ENCODE measurements at places on chromosomes 5 and 9.

DNA sequence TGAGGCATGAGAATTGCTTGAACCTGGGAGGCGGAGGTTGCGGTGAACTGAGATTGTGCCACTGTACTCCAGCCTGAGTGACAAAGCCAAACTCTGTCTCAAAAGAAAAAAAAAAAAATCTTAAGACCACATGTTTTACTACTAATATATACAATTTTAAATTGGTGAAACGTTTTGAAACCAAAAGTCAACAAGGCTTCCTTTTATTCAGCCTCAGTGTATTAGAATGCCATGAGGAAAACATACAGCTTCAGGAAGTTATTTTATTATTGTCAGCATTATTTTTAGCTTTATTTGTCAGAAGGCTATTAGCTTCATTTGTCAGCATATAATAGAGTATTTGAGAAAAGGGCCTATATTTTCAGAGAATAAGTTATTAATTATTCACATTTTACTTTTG lies 163.9 kb upstream of the SH3GL2 start:
- H3K4me1 ChIP-seq: no peaks in the 10 kb centered on the region
- no peaks in the 10 kb centered on the region for H3K27me3 ChIP-seq
- no peak overlapping the region for H3K27ac ChIP-seq

- H3K4me1 ChIP-seq: peaks cover 15% of the 10 kb centered on the region
- no peak for DNase-seq
- no peaks in the 10 kb centered on the region for H3K36me3 ChIP-seq
- no peak overlapping the region for H3K4me3 ChIP-seq
- peaks cover 2% of the 10 kb centered on the region for H3K27me3 ChIP-seq
- H3K27ac ChIP-seq: no peak overlapping the region
Observed at GRCh38 chr5:17398431-17398830, 99.6 kb upstream of the TAF11L2 start.

DNA sequence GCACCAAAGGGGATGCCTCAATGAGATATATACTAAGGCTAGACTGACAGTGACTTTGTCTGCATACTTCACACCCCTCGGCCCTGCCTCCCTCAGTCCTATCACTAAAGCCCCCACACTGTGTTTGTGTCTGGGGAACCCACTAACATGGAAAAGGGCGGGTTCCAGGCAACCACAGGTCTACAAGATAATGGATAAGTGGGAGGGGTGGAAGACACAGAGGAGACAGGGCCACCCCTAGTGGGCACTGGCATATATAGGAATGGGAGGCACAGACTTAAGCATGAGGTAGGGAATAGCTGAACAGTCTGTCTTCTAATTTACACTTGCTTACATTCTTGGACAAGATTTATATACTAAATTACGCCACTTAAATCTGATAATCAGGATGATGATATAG lies 74.0 kb downstream of the SLIT3 start:
- H3K4me3 ChIP-seq: no peak overlapping the region
- DNase-seq: no peak
- no peak overlapping the region for H3K27ac ChIP-seq
- H3K4me1 ChIP-seq: no peaks in the 10 kb centered on the region
- no peaks in the 10 kb centered on the region for H3K27me3 ChIP-seq

DNA sequence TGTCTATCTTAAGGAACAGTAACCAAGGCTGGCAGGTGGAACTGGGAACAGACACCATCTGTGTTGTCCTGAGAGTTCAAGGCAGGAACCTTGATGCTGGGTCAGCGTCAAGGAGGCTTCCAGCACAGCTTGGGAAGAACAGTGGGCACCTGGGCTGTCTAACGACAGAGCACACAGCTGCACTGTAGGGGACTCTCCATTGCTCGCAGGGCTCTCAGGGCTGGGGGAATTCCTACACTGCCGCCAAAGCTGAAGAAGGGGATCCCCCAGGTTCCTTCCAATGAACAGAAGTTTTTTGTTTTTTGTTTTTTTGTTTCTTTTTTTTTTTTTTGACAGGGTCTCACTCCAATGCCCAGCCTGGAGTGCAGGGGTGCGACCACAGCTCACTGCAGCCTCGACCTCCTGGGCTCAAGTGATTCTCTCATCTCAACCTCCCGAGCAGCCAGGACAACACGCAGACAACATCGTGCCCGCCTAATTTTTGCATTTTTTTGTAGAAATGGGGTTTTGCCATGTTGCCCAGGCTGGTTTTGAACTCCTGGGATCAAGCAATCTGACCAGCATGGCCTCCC lies 81.9 kb downstream of the PTPN3 start:
- no peaks in the 10 kb centered on the region for H3K4me1 ChIP-seq
- H3K36me3 ChIP-seq: no peaks in the 10 kb centered on the region
- DNase-seq: no peak
- H3K27ac ChIP-seq: no peak overlapping the region
- no peak overlapping the region for H3K4me3 ChIP-seq
- no peaks in the 10 kb centered on the region for H3K27me3 ChIP-seq

DNA sequence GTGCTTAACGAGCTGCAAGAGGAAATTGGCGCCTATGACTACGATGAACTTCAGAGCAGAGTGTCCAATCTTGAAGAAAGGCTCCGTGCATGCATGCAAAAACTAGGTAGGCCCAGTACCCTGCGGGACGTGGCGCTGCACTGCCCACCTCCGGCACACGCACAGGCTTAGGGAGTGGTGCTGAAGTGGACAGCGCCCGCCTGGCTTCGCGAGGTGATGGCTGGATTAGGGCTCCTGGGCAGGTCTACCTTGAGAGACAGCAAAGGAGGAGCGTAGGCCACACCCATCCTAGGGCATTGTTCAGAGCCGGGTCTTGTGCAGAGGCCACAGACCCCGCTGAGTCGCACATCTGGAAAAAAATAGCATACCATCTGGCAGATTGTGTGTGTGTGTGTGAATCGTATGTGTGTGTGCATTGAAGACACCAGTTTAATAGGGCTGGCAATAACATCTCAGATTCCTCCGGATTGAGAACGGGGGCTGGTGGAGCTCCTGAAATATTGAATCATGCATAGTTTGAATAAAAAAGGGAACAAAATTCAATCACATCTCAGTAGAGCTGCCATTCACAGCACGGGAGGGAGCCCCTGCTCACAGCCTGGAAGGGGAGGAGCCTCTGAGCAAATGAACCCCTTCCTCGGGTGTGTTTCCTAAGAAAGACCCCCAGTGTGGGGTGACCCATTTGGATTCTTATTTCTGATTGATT lies 11.1 kb downstream of the OLFM1 start:
- H3K4me1 ChIP-seq: no peaks in the 10 kb centered on the region
- DNase-seq: peak; percentile 65
- H3K27me3 ChIP-seq: peaks cover 4% of the 10 kb centered on the region
- peaks cover 3% of the 10 kb centered on the region for H3K36me3 ChIP-seq

- H3K27me3 ChIP-seq: no peaks in the 10 kb centered on the region
- H3K4me3 ChIP-seq: no peak overlapping the region
- DNase-seq: no peak
- no peak overlapping the region for H3K27ac ChIP-seq
- no peaks in the 10 kb centered on the region for H3K36me3 ChIP-seq
Observed at GRCh38 chr5:78794693-78795215, 146.2 kb upstream of the LHFPL2 start.

- H3K36me3 ChIP-seq: no peaks in the 10 kb centered on the region
- H3K4me3 ChIP-seq: no peak overlapping the region
- no peak for DNase-seq
- H3K4me1 ChIP-seq: peaks cover 12% of the 10 kb centered on the region
- no peaks in the 10 kb centered on the region for H3K27me3 ChIP-seq
Observed at GRCh38 chr5:92941806-92942205, 639.2 kb downstream of the NR2F1-AS1 start.

- H3K27me3 ChIP-seq: peaks cover 1% of the 10 kb centered on the region
- H3K4me1 ChIP-seq: peaks cover 11% of the 10 kb centered on the region
Observed at GRCh38 chr5:171688696-171689495, 96.7 kb upstream of the SMIM23 start.

GRCh38 chr9:107390778-107391177 lies 98.8 kb downstream of the KLF4 start:
- H3K27me3 ChIP-seq: peaks cover 4% of the 10 kb centered on the region
- DNase-seq: no peak
- H3K27ac ChIP-seq: no peak overlapping the region
- H3K4me3 ChIP-seq: no peak overlapping the region
- H3K36me3 ChIP-seq: no peaks in the 10 kb centered on the region

- no peak overlapping the region for H3K27ac ChIP-seq
- no peaks in the 10 kb centered on the region for H3K27me3 ChIP-seq
- H3K36me3 ChIP-seq: no peaks in the 10 kb centered on the region
Observed at GRCh38 chr5:148290271-148291195, 21.7 kb upstream of the SPINK7 start.

DNA sequence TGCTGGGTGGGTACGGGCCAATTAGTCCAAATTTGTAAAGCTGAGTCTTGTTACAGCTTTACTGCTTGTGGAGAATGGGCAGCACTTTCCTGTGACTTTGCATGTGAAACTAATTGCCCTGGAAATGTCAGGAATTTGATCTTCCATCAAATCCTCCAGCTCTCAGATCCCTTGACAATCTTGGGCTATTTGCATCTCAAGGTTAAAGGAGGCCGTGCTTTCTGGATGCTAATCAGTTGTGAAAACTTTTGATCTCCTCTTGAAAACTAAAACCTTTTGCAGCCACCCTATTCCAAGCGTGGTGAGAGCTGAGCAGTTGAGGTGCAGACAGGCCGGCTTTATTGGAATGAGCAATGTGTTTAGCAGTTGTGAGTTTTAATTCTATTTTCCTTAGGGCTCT lies 68.0 kb upstream of the CLINT1 start:
- no peaks in the 10 kb centered on the region for H3K36me3 ChIP-seq
- peaks cover 3% of the 10 kb centered on the region for H3K4me1 ChIP-seq
- no peak overlapping the region for H3K4me3 ChIP-seq
- H3K27me3 ChIP-seq: no peaks in the 10 kb centered on the region

DNA sequence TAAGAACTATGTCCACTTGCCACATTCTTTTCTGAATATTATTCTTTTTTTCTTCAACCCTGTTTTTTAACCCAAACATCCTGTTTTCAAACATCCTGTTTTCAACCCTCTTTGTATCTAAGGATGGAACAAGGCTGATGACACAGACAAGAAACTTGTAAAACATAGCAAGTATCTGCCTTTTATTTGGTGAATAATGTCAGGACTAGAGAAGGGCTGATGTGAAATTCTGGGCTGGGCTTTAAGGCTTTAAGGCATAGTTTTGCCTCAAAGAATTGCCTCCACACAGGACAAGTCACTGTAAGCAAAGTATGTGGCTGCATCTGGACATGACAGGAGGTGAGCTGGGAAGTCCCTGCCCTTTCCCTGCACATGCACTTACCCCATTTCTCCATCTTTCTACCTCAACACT lies 42.5 kb upstream of the RIC1 start:
- H3K4me3 ChIP-seq: no peak overlapping the region
- DNase-seq: no peak
- H3K27me3 ChIP-seq: no peaks in the 10 kb centered on the region
- peak overlapping the region; percentile 88 for H3K27ac ChIP-seq
- peaks cover 3% of the 10 kb centered on the region for H3K36me3 ChIP-seq

DNA sequence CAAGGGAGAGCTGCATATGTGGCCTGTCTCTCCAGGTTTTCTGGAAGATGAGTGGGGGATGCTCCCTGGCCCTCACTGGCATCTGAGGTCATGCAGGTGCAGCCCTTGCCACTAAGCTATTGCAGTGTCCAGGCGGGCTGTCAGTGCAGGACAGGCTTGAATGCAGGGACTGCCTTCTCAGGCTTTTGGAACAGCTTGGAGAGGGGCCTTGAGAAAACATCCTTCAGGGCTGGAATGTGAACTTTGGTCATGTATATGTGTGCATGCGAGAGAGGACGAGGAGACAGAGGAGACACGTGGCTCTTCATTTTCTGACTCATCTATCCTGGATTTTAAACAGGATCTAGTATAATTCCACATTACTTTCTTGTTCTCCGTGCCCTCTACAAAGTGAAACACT lies 90.3 kb downstream of the MACROH2A1 start:
- DNase-seq: no peak
- no peaks in the 10 kb centered on the region for H3K4me1 ChIP-seq
- H3K4me3 ChIP-seq: no peak overlapping the region
- no peaks in the 10 kb centered on the region for H3K36me3 ChIP-seq

All from endothelial cell (in vitro differentiated cells).